Activated CD4-positive, alpha-beta T cell treated with anti-CD3 and anti-CD28 coated beads, Interleukin-2, Interleukin-4, amounts not matched to agents 100 ng/mL and 50 ng/mL, durations not matched to agents 16 hours and 8 hours (primary cell): ENCODE measurements at places on chromosomes 16 and 17.

DNA sequence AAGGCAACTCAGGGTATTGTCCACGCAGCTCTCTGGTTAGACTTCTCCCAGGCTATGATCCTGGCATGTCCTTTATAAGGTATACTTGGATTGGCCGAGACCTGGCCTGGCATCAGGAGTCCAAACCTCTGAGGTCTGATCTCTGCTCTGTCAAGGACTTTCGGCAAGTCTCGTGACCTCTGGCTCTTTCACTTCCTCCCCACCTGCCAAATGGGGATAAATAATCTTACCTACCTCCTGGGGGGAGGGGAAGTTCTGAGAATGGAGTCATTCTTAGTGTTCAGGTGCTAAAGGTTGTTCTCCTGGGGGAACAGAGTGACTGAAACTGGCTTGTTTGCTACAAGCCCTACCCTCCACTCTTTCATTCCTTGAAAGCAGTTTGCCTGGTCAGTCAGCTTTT is 7.6 kb downstream of the ATXN1L start:
- DNase-seq: no peak

DNA sequence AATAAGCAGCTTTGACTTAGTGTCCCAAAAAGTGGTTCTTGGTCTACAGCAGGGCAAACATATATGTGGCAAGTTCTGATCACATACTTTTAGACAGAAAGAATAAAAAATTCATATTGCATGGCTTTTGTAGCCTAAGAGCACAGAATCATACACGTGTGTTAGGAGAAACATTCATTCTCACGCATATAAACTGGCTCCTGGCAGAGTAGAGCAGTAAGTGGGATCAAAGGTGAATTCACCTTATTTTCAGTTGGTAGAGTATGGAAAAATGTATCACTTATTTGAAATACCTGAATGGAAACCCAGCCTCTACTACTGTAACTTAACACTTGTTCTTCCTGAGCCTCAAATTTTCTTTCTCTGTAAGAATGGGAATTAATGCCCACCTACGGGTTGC is 34.8 kb downstream of the DGKE start:
- no peak for DNase-seq

DNA sequence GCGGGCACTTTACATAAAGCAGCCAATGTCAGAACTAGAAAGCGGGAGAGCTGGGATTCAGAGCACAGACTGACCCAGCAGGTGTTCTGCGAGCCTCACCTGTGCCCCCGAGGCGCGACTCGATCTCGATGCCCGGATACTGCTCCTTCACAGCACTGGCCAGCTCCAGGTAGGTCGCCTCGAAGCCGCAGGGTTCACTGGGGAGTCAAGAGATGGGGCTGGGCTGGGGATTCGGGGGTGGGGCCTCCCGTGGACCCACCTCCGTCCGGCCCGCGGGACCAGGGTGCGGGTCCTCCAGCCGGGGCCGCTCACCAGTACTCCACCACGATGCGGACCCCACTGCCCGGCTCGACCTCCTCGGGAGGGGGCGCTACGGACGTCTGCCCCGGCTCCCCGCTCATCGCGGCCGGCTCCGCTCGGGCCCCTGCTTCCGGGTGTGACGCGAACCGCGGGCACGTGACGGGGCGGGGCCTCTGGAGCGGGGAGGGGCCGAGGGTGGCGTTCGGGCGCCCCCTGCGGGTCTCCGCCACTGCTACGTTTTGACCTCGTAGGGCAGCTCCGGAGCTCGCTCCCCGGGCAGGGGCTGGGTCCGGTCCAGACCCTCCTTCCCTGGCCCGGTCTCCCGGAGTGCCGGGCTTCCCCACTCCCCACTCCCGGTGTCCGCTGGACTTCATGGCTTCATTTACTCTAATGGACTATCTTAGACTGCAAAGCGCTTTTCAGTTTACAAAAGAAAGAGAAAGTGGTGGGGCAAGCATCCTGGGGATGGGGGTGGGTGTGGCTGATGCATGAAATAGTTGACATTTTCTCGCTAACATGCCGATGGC is at the start of gene MIEN1:
MIEN1 (minus strand) TSS at position 438 of the 827 bp plus-strand sequence; CDS start at position 401, 37 bp downstream.
- peak; percentile 95 for DNase-seq

DNA sequence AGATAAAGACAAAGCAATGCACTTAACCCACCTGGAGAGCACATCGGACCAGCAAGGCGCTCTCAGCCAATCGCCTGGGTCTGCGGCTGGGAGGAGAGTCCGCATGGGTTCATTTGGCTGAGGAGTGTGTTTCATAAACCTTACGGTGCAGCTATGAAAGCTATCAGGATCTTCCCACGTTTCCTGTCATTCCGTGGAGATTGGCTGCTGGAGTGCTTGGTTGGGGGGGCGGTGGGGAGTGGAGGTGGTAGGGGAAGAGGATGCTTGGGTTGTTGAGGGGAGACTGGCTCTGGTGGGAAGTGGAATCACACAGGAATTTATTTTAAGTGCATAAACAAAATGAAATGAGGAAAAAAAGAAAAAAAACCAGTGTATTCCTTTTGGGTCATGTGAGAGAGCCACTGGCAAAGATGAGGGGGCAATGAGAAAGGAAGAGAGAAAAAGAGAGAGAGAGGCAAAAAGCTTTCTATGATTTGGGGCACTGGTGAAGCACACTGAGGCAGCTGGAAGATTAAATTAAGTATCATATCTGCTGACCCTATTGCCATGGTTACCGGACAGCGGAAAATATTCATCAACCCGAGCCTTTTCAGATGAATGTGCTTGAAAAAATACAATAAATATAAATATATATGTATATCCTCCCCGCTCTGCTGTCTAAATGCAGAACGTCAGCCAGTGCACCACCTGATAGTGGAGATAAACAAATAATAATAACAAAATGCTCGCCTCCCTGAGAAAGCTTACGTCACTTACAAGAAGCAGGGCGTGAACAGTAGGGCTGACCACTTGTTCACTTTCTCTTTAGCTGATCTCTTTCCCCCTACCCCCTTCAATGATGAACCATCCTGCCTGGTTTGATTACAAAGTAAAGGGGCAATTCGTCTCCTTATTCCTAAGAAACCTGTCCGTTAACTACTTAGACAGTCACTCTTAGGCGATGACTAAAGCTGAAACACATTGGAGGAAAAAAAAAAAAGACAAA is 457.0 kb upstream of the ZFHX3 start:
- DNase-seq: no peak

GRCh38 chr17:32755045-32755805 is 121.7 kb downstream of the MYO1D start:
- DNase-seq: peak; percentile 37
